ENCODE measurements at places on chromosomes 6 and 20.

DNA sequence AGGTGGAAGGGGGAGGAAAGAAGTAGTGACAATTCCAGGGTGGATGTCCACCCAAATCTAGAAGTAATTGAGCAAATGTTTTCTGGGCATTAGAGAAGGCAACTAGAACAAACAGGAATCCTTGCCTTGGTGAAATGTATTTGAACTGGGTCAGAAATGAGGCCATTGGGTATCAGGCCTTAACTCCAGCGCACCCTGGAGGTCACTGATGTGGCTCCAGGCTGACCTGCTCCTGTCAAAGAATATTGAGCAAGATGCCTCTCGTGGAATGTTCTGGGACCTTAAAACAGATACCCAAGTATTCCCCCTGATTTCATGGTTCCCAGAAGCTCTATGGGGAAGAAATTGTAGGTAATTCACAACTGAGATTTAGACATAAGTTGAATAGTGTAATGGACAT is 6.9 kb downstream of the HLA-DPB1 start:
- DNase-seq, result no peak

GRCh38 chr6:166942393-166943168 is 13.8 kb downstream of the RNASET2 start:
- DNase-seq, result no peak

DNA sequence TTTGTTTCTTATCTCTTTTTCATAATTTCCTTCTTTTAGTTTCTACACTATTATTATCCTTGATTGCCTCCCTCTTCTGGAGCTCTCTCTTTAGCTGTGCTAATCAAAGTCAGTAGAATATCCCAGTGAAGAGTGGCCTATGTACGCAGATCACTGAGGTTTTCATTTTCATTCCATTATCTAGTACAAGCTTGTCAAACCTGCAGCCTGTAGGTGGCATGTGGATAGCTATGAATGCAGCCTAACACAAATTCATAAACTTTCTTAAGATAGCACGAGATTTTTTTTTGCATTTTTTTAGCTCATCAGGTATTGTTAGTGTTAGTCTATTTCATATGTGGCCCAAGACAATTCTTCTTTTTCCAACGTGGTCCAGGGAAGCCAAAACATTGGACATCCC is 825.7 kb upstream of the MAP3K7 start:
- DNase-seq, result no peak

DNA sequence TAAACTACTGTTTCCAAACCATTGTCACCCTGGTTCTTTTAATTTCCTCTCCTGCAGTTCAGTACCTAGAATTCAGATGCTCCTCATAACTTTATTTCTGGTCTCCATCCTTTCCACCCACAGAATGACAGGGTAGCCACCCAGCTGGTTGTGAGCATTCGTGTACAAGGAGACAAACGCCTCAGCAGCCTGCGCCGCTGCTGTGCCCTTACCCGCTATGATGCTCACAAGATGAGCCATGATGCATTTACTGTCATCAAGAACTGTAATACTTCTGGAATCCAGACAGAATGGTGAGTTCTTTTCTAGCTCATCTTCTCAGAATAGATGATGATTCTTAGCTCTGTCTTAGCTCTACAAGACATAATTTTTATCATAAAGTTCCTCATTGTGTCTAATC is 18.6 kb downstream of the GTPBP2 start:
- DNase-seq, result no peak

DNA sequence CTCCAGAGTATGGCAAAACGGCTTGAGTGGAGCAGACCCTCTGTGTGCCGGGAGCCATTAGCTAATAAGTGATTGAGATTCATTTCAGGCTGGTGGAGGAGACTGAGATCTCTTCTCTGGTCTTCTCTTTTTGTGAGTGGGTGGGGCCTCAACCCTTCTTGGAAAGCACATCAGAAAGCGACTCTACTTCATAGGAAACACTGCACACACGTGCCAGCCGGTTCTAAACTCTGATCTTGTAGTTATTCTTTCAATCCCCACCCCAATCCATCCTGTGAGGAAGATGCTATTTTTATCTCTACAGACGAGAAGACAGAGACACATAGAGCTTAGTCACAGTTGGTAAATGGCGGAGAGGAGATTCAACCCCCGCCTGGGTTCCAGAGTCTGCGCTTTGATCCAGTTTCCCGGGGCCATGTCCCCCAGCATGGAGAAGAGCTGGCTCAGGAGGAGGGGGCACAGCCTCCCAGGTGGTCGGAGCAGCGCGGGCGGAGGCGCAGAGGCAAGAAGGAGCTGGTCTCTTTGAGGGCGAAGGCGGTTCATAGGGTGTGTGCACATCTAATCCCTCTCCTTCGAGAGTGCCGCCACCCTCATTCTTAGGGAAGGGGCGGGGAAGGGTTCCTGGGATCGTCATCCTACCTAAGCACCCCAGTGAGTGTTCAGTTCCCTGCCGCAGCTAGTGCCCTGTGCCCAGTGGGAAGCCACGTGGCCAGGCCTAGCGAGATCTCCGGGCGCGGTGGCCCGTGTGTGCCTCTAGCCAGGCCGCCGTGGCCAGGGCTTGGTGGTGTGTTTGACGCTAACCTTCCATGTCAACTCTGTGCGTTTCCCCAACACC is 49.0 kb upstream of the TAGAP start:
- DNase-seq, result no peak

DNA sequence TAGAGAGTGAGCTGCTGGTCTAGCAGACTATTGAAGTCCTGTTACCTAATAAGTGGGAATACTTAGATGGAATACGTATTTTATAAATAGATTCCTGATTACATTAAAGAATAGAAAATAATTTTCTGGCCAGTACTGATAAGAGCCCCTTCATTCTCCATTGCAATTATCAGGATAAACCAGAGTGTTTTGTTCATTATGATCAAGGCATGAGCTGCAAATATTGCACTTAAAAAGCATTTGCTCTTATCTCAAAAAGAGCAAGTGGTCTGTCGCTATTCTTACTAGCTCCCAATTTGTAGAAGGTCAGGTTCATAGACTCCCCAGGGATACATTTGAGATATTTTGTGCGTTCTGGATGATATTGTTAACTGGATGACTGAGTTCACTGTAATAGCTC is 73.1 kb upstream of the PLCB4 start:
- DNase-seq, result no peak

DNA sequence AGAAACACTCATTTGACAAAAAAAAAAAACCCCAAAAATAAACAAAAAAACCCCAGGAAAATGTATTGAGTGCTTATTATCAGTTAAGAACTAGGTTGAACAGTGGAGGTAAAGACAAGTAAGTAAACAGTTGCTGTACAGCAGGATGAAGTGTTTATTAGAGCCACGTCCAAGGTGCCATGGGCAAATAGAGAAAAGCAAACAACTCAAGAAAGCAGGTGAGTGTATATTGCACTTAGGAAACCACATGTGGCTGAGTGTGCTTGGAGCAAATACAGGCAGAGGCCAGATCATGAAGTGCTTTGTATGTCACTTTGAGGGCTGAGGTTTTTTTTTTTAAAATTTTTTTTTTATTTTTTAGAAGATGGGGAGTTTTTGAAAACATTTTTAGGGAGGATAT is 98.3 kb downstream of the MACROD2 start:
- DNase-seq, result no peak

Data from esophagus squamous epithelium (tissue), 5 donors.